ENCODE measurements at places on chromosomes 1 and 21. TPM values are rescaled to one million over a fixed set of nuclear protein-coding genes. Genes with fewer than 3 reads are reported as not detected.

DNA sequence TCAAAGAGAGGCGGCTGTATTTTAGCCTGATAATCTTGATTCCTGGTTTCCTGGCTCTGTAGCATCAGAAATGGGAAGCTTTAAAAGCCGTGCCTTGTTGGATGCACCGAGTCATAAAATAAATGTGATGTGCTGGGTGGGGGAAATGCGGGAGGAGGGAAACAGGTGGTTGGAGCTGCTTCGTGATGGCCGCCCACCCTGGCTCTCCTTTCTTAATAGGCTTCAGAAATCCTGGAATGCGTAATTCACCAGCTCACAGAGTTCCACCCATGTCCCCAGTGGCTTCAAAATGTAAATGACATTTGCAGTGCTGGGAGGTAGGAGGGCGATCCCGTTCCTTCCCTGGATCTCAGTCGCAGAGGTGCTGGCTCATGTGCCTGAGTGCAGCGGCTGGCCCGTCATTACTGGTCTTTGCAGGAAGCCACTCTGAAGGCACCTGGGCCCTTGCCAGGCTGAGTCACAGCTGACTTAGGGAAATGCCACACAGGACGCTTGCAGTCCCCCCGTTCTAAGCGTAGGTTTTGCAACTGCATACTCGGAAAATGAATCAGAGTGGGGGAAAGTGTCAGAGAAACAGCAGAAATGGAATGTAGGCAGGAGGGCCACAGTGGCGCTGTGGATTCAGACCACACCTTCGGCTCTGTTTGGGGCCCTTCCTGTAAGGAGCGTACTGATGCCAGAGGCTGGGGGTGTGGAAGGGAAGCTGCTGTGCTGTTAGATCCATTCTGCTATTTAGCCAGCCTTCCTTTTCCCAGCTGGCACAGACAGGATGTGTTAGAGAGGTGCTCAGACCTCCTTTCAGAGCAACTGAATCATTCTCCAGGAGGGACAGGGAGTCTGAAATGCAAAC, 37.6 kb downstream of the GALNT2 start:
- peak; percentile 57 for DNase-seq

Gene RGS13
- total RNA-seq: not detected

GRCh38 chr1:2312515-2313301, 78.6 kb downstream of the MORN1 start:
- DNase-seq: no peak

Gene FAM72A
- 34.3 TPM for total RNA-seq

GRCh38 chr1:111320066-111320879, 29.6 kb downstream of the CHIA start:
- DNase-seq: no peak

GRCh38 chr1:101050869-101051268, 25.3 kb upstream of the DPH5 start:
- DNase-seq: no peak

Gene TEDDM1
- not detected for total RNA-seq

DNA sequence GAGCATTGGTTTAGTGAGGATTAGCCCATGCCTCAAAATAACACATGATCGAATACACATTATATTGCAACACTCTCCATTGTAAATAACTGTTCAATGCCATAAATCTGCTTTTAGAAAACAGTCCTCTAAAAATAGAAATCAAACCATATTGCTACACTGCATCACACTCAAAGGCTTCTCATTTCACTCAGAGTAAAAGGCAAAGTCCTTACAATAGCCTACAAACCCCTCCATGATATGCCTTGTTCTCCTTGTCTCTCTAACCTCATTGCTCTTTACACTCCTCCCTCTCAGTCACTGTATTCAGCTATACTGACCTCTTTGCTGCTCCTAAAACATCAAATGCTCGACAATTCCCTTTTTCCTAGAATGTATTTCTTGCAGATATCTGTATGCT, 64.2 kb downstream of the CYYR1 start:
- no peak for DNase-seq
